ENCODE measurements at places on chromosomes 1 and 21. TPM values are rescaled to one million over a fixed set of nuclear protein-coding genes. Genes with fewer than 3 reads are reported as not detected.

NDUFS5 gene
- 192 TPM for total RNA-seq

CDC14A gene
- total RNA-seq: 27.9 TPM

C4BPB gene
- not detected for total RNA-seq

SPRR1A gene
- total RNA-seq: not detected

S100A7 gene
- total RNA-seq: not detected

RORC gene
- 1.5 TPM for total RNA-seq
